ENCODE measurements at places on chromosomes 2 and 18.

- DNase-seq, result no peak
Observed at GRCh38 chr2:168192839-168193616, 54.4 kb downstream of the STK39 start.

- DNase-seq, result no peak
Observed at GRCh38 chr2:108617617-108618016, 83.3 kb downstream of the LIMS1 start.

DNA sequence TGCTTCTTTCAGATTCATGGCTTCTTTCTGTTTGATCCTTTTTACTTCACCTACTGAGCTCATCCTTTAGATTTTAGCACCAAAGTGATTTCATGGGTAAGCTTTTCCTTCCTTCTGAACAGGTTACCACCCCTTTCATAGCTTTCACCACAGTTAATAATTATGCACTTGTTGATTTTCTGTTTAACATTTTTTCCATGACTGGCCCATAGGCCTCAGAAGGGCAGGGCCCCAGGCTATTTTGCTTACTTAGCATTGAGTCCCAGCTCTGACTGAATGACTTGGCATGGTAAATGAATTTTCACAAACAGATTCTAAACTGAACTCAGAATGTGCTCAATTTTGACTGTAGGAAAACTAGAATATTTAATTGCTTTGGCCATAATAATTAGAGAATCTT lies 177.0 kb downstream of the GCA start:
- DNase-seq, result no peak

GRCh38 chr2:100390001-100390940 lies 27.2 kb downstream of the CHST10 start:
- DNase-seq, result no peak

DNA sequence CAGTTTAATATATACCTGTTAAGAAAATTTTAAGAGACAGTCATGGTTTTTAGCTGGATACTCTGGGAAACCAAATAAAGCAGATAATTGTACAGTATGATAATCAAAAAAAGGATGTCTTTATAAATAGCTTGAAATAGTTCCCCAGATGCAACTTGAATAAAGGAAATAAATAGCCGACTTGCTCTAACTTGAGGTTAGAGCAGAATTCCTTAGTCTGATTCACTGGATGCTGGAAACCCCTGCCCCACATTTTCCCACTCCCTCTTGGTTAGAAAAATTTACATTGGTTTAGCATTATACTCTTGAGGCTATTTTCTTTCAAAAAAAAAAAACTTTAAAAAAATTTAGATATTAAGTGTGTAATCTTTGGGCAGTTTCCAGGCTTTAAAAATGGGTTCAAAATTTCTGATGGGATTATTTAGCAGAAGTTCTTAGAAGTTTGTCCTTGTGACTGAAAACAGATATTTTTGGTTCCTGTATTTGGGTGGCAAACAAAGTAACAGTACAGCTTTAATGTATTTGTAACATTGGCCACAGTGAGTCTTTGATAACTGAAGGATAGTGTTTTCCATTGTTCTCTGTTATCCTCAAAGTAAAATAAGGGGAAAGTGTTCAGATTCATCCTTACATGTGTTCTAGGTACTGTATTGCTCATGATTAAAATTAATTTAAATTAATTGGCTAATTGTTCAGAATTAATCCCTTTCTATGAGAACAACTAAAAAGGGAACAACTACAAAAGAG lies 39.6 kb downstream of the ITGAV start:
- DNase-seq, result no peak

DNA sequence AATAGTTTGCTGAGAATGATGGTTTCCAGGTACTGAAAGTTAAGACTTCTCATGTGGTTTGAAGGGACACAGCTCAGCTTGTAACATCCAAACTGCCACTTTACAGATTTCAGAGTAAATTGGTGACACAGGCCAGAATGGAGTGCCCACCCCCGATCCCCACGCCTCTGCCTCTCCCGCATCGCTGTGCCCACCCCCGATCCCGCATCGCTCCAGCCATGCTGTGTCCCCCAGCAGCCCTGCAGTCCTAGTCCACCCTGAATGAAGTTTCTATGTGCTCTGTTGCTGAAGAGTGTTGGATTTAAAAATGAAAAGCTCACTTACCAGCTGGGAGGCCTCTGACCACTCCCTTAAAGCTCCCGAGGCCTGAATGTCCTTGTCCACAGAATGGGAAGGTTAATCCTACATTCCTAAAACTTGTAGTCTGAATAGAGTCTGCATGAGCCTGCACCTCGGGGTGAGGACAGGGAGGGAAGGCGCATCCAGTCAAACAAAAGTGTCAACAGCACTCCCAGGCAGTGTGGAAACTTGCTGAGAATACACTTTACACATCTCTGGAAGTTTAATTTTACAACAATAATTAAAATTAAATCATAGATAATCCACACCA lies 176.4 kb upstream of the ID2 start:
- DNase-seq, result no peak

- no peak for DNase-seq
Observed at GRCh38 chr2:237901932-237902850, 42.8 kb downstream of the RAMP1 start.

Measured in endothelial cell (in vitro differentiated cells).